ENCODE measurements at places on chromosomes 7 and 10.

- DNase-seq = no peak
These were observed 79.7 kb upstream of the MACROH2A2 start for GRCh38 chr10:69972981-69973397.

- DNase-seq = no peak
These were observed 1.0 kb downstream of the URGCP start for GRCh38 chr7:43905209-43905946.

DNA sequence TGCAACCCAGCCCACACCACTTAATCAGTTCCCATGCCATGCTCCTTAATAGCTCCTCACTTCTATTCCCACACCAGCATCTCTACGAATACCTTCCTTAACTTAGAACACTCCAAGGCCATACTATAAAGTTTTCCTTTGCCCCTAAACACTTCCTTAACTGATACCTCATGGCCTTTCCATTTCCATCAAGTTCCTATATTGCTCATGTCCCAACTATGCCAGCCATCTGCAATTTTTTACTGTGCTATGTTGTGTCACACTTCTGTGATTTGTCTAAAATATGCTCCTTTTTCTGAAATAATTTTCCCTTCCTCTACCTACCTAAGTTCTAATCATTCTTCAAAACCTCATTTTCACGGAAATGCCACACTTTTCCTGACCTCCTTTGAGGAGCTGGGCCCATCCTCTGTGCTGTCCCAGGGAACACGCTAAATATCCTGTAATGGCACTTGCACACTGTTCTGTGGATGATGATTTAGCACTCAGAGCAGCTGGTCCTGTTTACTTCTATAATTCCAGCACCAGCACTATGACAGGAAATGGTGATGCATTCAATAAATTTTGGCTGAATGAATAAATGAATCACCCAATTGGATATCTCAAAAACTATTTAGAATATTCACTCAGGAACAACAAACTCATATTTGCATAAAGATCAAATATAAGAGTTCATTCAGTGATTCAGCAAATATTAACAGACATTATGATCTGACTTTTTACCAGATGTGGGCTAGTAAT is 266.5 kb upstream of the HGF start:
- DNase-seq = no peak

GRCh38 chr7:92614660-92615174 is 24.5 kb upstream of the FAM133B start:
- DNase-seq = no peak

GRCh38 chr7:50037086-50037485 is 56.0 kb downstream of the ZPBP start:
- no peak for DNase-seq

DNA sequence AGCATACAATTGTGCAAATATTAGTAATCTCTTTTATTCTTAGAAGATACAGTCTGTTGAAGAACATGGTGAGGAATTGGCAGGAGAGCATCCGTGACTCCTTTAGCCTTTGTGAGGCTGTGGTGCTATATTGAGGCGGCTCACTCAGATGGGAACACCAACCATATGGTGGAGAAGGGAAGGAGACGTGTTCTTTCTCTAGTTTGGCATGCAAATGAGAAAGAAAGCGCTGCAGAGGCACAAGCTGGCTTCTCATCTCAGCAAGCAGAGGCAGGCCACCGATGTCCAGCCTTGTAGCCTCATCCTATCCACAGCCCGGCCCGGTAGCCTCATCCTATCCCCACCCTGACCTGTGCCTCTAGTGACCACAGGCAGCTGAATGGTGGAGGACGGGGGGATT is 288.3 kb downstream of the CAMK1D start:
- DNase-seq = no peak

- DNase-seq = no peak
These were observed 4.7 kb downstream of the FAS start for GRCh38 chr10:88995156-88995876.

- DNase-seq = no peak
These were observed 58.1 kb downstream of the CTBP2 start for GRCh38 chr10:125102246-125102645.

DNA sequence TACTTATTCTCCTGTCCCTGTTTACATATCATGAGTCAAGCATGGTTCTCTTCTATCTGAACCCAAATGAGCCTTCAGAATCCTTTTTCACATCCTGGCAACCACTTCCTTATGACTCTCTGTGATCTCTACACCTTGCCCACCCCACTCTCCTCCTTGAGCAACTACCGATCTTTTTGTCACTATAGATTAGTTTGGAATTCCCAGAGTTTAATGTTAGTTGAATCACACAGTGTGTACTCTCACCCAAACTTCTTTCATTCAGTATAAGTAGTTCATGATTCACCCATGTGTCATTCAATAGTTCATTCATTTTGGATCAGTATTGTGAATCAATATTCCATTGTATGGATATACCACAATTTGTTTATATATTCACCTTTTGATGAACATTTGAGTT is 55.3 kb downstream of the TFAM start:
- DNase-seq = no peak

Measured in activated naive CD4-positive, alpha-beta T cell treated with anti-CD3 and anti-CD28 coated beads, Interleukin-2, amount 10 ng/mL, durations not matched to agents 7 days and 5 days (primary cell).